Uterus (tissue), 4 donors: ENCODE measurements at places on chromosomes 5 and 9. TPM values are rescaled to one million over a fixed set of nuclear protein-coding genes. Genes with fewer than 3 reads are reported as not detected.

The C9orf50 gene
- not detected for total RNA-seq

The IGIP gene
- total RNA-seq = 17.8 TPM

DNA sequence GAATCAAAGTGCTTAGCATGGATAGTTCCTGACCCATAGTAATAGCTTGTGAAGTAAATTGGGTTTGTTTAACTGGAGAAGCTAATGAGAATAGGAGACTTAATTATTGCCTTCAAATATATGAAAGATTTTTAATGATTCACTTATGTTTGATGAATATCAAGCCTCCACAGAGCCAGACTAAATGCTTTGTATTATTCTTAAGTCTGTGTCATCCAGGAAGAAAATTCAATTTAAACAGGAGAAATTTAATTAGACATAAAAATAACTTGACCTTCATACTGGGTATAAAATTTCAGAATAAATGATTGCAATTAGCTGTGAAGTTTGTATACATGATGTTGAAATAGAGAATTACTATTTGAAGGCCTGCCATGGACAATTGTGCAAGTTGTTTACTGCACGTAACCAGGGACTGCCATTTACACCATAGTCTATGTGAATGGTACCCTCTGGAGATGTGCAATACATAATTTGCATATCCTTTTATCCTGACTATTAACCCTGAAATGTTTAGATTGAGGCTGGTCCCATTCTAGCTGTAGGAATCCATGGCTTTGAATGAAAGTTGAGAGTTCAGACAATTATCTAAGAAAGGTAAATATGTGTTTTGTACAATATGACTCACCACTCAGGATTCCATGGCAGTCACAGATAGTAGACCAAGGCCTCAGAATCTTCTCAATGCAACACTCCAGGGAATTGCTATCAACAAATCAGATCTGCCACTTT is 133.5 kb upstream of the IL12B start:
- DNase-seq = no peak

GRCh38 chr5:166349046-166349445 is 1942.4 kb upstream of the WWC1 start:
- DNase-seq = no peak

DNA sequence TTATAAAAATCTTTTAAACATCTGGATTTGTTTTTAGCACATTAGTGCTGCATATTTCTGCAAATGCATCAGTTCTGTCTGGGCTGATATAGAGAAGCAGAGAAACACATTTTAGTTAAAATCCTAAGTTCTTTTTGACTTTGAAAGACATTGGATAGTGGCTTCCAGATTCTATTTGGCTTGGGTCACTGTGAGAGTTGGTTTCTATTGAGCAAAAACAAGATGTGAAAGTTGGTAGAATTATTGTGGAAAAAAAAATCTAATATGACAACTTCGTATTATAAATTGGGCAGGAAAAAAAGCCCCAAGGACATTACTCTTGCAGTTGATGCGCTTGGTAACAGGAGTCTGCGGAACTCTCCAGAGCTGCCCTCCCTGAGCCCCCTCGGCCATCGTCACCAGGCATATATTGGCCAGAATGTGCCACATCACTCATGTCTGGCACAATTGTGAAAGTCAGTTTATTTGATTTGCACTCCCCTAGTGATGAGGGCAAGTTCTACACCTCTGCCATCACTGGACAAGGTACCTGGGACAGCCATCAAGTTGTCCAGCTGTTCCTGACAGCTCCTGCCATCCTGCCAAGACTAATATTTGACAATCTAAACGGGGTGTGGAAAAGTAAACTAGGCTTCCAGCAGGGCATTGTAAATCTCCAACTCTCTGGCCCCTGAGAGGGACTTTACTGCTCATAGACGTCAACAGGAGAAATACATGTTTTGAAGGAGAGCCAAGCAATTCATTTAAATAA is 334.5 kb downstream of the TENT4A start:
- no peak for DNase-seq

DNA sequence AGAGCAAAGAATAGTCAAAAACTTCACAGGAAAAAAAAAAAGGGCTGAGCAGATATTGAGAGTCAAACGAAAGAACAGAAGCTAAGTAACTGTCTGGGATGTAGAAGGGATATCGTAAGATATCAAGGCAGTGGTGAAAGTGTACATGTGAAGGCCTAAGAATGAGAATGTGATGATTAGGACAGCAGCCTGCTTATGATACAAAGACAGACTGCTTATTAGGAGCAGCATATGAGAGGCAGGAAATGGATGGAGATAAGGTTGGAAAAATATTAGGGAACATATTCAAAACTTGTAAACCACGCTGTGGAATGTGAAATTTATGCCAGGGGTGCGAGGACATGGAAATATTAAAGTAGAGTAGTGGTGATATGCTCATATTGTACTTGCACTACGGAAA is 133.1 kb upstream of the FAM174A start:
- no peak for DNase-seq

DNA sequence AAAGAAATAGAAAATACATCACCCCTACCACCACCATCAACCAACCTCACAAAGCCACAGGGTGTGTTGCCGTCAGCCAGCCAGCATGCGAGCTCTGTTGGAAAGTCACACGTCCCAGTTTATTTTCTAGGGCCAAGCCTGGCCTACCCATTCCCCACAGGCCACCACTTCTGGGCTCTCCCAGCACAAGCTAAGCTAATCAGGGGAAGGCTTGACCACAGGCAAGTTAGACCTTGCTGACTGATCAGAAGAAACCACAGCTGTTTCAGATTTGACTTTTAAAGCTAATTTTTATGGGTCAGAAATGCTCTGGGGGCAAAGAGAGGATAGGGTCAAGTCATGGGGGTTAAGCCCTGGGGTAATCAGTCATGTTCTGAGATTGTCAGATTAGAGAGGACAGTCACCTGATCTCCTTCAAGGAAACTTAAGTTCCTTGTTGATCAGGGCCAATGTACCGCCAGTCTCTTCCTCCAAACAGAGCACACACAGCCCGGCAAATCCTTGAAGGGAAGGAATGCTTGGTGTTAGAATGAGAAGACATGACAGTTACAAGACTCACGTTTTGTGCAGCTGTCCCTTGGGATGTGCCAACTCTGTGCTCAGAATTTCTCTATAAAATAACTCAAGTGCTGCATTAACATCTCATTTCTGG is 7.6 kb downstream of the SHB start:
- no peak for DNase-seq
